ENCODE measurements at places on chromosomes 4 and X.

- DNase-seq: no peak
These were observed 446 bp upstream of the FAM50A start for GRCh38 chrX:154443479-154443910.

GRCh38 chrX:3295731-3296130, 50.7 kb downstream of the MXRA5 start:
- DNase-seq: no peak

- DNase-seq: no peak
These were observed 287.2 kb downstream of the INPP4B start for GRCh38 chr4:142558851-142559250.

GRCh38 chrX:28586286-28586685, 960 bp upstream of the IL1RAPL1 start:
- no peak for DNase-seq

- DNase-seq: no peak
These were observed 94.3 kb upstream of the ATXN3L start for GRCh38 chrX:13414006-13414647.

DNA sequence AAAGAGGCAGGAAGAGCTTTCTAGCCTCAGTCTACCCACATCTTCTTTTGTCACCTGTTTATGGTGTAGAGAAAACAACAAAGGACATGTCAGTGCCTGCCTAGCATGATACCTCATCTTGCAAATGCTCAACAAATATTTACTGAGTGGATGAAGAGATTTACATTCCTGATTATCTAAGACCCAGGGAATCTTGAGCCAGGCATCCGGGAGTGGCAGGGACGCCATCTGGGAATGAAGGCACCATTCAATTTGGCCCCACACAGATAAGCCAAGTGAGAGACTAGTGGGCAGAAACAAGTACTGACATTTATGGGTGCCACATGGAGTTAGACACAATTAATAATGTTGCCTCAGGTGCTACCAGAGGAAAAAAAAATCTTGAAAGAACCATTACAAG, 36.8 kb upstream of the CASK start:
- DNase-seq: no peak

DNA sequence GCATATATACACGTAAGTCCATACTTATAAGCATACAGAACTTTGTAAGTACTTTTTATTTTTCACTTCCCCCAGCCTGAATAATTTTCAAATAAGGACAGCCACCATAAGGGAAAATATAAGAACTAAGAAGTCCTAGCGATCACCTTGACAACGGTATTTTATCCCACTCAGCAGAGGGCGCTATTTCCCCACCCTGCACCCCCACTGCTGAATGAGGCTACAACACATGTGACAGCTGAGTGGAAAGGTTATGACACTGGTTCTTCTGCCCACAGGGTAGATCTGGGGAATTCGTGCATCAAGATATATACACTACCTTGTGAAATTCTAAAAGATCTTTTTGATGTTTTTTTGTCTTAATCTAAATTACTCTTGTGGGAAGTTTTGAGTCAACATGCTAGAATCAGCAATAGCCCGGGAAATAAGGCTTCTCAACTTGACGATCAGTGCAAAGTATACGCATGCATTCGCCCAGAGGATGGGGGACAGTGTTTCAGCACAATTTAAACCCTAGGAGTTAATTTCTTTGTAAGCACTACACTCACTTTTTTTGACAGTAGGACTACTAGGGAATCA, 151.5 kb downstream of the CORIN start:
- DNase-seq: no peak

DNA sequence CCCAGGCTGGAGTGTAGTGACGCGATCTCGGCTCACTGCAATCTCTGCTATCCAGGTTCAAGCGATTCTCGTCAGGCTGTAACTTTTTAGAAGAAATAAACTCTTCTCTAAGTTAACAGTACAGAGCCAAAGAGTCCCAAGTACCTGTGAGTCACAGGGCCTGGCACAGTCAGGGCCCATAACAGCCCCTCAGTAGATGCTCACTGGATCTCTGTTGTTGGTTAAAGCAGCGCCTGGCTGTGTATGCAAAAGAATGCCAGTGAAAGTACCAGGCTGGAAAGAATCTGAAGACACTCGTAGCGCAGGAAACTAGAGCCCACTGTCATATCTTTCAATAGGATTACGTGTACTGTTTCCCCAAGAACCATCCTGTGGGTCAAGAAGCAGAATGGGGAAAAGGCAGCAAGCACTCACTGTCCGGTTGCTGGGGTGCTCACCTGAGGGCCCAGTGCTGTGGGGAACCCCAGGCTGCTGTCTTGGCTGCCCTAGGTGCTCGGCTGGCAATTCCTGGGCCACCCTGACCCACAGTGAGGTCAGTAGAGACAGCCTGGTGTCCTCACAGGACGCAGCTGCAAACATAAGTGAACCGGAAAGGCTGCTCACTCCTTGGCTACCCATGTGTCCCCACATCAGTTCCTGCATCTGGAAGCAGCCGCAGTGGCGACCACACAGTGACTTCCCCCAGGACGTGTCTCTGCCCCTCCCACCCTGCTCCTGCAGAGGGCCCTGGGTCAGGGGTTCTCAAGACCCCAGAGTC, 3.1 kb upstream of the SLBP start:
- DNase-seq: no peak

GRCh38 chrX:31132821-31133241, 61.0 kb upstream of the FTHL17 start:
- DNase-seq: no peak

GRCh38 chr4:138821331-138821730, 194.2 kb upstream of the NOCT start:
- no peak for DNase-seq

- no peak for DNase-seq
These were observed 81.8 kb upstream of the MAGEA4 start for GRCh38 chrX:151830911-151831310.
